Naive B cell (primary cell): ENCODE measurements at places on chromosomes 16 and 17.

DNA sequence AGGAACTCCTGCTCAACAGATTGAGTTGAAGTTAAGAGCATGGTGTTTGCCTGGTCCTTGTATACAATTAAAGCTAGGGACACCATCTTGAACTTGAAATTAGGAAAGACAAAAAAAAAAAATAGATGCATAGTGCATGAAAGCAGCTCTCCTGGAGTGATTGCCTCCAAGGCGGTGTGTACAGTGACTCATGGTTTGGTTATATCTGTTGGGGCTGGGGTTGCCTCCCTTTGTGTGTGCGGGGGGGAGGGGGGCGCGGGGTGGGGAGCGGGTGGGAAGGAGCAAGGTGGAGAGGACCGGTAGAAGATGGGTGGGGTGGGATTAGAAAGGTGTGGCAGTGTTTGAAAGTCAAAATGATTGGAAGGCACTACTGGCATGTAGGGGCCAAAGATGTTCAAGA is 3.4 kb downstream of the TMED6 start:
- H3K36me3 ChIP-seq = no peaks in the 10 kb centered on the region
- H3K4me3 ChIP-seq = no peak overlapping the region

GRCh38 chr16:83994087-83994486 is 26.0 kb downstream of the NECAB2 start:
- no peak overlapping the region for H3K27ac ChIP-seq
- H3K36me3 ChIP-seq = no peaks in the 10 kb centered on the region
- H3K27me3 ChIP-seq = peaks cover 22% of the 10 kb centered on the region
- H3K4me1 ChIP-seq = no peaks in the 10 kb centered on the region

GRCh38 chr16:3800477-3801270 is 79.8 kb downstream of the CREBBP start:
- peaks cover 84% of the 10 kb centered on the region for H3K4me1 ChIP-seq
- peak overlapping the region; percentile 93 for H3K27ac ChIP-seq
- no peaks in the 10 kb centered on the region for H3K36me3 ChIP-seq
- no peaks in the 10 kb centered on the region for H3K27me3 ChIP-seq
- DNase-seq = no peak
- H3K4me3 ChIP-seq = peak overlapping the region; percentile 45

DNA sequence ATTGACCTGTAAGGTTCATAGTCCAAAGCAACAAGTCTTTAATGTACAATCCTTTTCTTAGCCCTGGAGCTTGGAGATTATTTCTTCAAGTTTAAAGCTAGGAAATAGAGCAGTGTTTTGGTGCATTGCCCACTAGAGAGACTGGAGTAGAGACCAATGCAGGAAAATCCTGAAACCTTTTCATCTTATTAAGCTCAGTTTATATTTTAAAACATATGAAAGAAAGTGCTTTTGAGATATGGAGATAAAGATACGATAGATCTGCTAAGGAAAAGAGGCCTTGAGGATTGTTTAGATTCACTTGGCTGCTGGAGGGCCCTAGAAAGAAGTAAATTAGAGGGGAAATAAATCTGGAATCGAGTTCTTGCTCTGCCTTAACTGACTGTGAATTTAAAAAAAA is 212.0 kb downstream of the GRIN2A start:
- H3K4me1 ChIP-seq = no peaks in the 10 kb centered on the region
- no peak for DNase-seq
- no peaks in the 10 kb centered on the region for H3K36me3 ChIP-seq
- H3K4me3 ChIP-seq = no peak overlapping the region
- no peak overlapping the region for H3K27ac ChIP-seq

DNA sequence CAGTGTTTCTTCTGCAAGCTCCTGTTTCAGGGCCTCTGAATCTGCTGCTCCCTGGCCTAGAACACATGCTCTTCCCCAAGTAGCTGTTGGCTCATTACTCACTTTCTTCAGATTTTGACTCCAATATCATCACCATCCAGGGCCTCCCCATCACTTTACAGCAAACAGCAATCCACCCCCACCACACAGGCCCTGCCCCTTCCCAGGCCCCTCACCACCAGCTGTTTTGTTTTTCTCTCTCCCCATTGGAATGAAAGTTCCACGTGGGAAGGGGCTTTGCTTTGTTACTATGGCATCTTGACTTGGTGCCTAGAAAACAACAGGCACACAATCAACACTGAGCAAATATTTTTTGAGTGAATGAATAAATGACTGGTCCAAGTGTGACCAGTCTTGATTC is 4.0 kb downstream of the TMEM170A start:
- peaks cover 73% of the 10 kb centered on the region for H3K4me1 ChIP-seq
- no peaks in the 10 kb centered on the region for H3K27me3 ChIP-seq
- no peak overlapping the region for H3K27ac ChIP-seq
- peaks cover 5% of the 10 kb centered on the region for H3K36me3 ChIP-seq

GRCh38 chr17:76376318-76377133 is 7.9 kb upstream of the SPHK1 start:
- H3K27me3 ChIP-seq = peaks cover 13% of the 10 kb centered on the region
- H3K4me1 ChIP-seq = no peaks in the 10 kb centered on the region
- H3K36me3 ChIP-seq = no peaks in the 10 kb centered on the region
- no peak overlapping the region for H3K27ac ChIP-seq
- no peak for DNase-seq

GRCh38 chr16:4283939-4284338 is 11.1 kb upstream of the TFAP4 start:
- H3K27ac ChIP-seq = no peak overlapping the region
- no peak for DNase-seq
- H3K27me3 ChIP-seq = peaks cover 6% of the 10 kb centered on the region
- H3K36me3 ChIP-seq = no peaks in the 10 kb centered on the region
- no peak overlapping the region for H3K4me3 ChIP-seq

GRCh38 chr16:48441106-48441505 is 55.9 kb upstream of the SIAH1 start:
- H3K4me1 ChIP-seq = peaks cover 3% of the 10 kb centered on the region
- no peak overlapping the region for H3K4me3 ChIP-seq
- no peak for DNase-seq
- no peaks in the 10 kb centered on the region for H3K36me3 ChIP-seq
- no peak overlapping the region for H3K27ac ChIP-seq

GRCh38 chr16:51150888-51151320 is at the start of gene SALL1:
TSS of gene SALL1 (minus strand) at chr16:51151270. CDS start at chr16:51151241, 29 bp downstream.
- H3K4me3 ChIP-seq = no peak within 1 kb of the TSS
- peaks cover 4% of the 10 kb centered on the region for H3K4me1 ChIP-seq
- peaks cover 10% of the 10 kb centered on the region for H3K36me3 ChIP-seq
- DNase-seq = no peak
- no peak within 1 kb of the TSS for H3K27ac ChIP-seq

DNA sequence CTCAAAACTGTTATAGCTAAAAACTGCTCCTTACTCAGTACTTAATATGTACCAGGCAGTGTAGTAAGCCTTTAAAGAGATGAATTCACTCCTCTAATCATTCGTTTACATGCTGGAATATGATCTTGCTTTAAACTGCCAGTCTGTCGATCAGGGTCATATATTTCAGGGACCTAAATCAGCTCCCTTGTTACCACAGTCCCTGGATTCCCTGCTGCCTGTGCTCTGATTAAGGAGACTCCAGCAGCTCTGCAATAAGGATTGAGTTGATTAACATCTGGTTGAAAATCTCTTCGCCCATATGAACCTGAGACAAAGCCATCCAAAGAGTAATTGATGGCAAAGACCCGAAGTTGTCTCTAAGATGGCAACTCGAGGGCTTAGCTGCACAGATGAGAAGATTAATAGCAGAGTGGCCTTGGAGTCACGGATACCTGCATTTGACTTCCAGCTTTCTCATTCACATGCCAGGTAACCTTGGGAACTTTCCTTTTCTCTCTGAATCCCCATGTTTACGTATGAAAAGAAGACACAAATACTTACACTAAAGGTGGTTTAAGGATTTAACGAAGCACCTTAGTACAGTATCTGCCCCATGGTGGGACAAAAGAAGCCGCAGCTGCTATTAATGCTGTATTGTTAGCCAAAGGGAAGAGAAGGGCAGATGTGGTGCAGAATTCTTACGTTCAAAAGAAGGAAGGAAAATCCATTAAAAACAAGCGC is 68.2 kb downstream of the VAT1L start:
- H3K4me1 ChIP-seq = no peaks in the 10 kb centered on the region
- H3K27me3 ChIP-seq = no peaks in the 10 kb centered on the region
- H3K36me3 ChIP-seq = no peaks in the 10 kb centered on the region
- no peak overlapping the region for H3K4me3 ChIP-seq
- no peak overlapping the region for H3K27ac ChIP-seq

- H3K27me3 ChIP-seq = no peaks in the 10 kb centered on the region
- H3K4me1 ChIP-seq = no peaks in the 10 kb centered on the region
- no peak for DNase-seq
- no peak overlapping the region for H3K27ac ChIP-seq
- H3K36me3 ChIP-seq = peaks cover 15% of the 10 kb centered on the region
These were observed 206.8 kb downstream of the PHKB start for GRCh38 chr16:47667956-47668355.

DNA sequence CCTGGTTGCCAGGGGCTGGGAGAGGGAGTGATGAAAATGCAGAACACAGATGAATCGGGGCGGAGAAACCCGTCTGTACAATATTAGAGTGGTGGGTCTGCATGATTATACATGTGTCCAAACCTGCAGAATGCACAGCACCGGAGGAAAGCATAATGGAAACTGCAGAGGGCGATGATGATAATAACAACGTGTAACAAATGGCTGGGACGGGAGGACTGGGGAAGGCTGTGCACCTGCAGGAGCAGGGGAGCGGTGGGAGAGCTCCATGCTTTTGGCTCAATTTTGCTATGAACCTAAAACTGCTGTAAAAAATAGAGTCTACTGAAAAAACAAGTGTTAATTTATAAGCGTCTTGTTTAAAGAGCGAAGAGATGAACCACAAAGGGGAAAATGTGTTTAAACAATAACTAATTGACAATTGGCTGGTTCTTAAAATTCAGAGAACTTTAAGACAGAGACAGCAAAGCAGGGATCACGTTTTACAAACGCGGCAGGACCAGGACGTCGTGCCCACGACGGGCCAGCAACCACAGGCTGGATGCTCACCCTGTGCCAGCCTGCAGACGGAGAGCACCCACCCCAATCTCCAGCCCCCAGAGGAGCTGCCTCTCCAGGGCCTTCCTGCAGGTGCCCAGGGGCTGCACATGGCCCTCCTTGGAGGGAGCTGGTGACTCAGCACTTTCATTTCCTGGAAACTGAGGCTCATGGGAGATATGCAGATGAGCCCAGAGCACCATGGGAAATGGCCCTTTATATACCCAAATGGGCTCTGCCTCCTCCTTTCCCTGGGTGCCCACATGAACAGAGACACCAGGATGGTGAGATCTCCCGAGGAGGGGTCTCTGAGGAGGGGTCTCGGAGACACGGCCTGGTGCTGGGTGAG is at the start of gene TEX19:
TSS of gene TEX19 (plus strand) at position 783 of the 886 bp plus-strand sequence. CDS start 2,904 bp downstream, outside the sequence.
- DNase-seq = no peak
- no peak within 1 kb of the TSS for H3K27ac ChIP-seq
- no peak within 1 kb of the TSS for H3K4me3 ChIP-seq
- no peaks in the 10 kb centered on the region for H3K36me3 ChIP-seq

- DNase-seq = no peak
- H3K27me3 ChIP-seq = no peaks in the 10 kb centered on the region
- H3K4me1 ChIP-seq = no peaks in the 10 kb centered on the region
- H3K27ac ChIP-seq = no peak overlapping the region
These were observed 55.3 kb downstream of the ULK2 start for GRCh38 chr17:19812407-19812806.

DNA sequence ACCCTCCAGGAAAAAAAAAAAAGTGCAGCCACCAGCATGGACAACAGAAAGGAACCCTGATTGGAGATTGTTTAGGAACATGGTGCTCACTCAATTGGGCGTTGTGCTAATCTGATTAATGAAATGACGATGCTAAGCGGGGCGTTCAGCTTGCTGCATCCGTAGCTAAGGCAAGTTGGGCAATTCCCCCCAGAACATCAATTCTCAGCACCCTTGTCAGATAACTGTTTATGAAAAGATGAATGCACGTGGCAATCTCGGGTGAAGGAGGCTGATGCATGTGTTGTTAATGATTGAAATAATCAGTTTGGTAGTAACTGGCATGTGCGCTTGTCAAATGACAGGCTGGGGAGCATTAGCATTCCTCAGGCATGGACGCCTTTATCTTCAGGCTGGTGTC is 57.0 kb downstream of the HS3ST3A1 start:
- H3K4me3 ChIP-seq = no peak overlapping the region
- H3K27ac ChIP-seq = no peak overlapping the region
- DNase-seq = no peak
- no peaks in the 10 kb centered on the region for H3K36me3 ChIP-seq
- no peaks in the 10 kb centered on the region for H3K4me1 ChIP-seq

GRCh38 chr16:57944970-57945739 is 25.8 kb downstream of the CNGB1 start:
- no peak for DNase-seq
- H3K27ac ChIP-seq = no peak overlapping the region
- H3K4me1 ChIP-seq = no peaks in the 10 kb centered on the region
- no peaks in the 10 kb centered on the region for H3K36me3 ChIP-seq
- peaks cover 6% of the 10 kb centered on the region for H3K27me3 ChIP-seq
- H3K4me3 ChIP-seq = no peak overlapping the region

DNA sequence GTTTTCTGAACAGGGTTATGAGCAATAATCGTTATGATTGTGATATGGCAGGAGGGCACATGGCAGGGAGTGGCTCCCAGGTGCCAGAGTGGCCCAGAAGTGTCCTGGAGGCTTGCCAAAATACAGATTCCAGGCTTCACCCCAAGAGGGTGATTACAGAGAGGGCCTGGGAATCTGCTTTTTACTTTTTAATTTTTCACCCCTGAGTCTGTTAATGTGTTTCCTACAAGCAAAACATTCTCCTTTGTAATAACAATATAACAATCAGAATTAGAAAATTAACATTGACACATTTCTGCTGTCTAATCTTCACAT is 212.4 kb downstream of the SNX29 start:
- H3K4me3 ChIP-seq = no peak overlapping the region
- H3K4me1 ChIP-seq = peaks cover 46% of the 10 kb centered on the region
- peaks cover 5% of the 10 kb centered on the region for H3K36me3 ChIP-seq
- no peak overlapping the region for H3K27ac ChIP-seq

DNA sequence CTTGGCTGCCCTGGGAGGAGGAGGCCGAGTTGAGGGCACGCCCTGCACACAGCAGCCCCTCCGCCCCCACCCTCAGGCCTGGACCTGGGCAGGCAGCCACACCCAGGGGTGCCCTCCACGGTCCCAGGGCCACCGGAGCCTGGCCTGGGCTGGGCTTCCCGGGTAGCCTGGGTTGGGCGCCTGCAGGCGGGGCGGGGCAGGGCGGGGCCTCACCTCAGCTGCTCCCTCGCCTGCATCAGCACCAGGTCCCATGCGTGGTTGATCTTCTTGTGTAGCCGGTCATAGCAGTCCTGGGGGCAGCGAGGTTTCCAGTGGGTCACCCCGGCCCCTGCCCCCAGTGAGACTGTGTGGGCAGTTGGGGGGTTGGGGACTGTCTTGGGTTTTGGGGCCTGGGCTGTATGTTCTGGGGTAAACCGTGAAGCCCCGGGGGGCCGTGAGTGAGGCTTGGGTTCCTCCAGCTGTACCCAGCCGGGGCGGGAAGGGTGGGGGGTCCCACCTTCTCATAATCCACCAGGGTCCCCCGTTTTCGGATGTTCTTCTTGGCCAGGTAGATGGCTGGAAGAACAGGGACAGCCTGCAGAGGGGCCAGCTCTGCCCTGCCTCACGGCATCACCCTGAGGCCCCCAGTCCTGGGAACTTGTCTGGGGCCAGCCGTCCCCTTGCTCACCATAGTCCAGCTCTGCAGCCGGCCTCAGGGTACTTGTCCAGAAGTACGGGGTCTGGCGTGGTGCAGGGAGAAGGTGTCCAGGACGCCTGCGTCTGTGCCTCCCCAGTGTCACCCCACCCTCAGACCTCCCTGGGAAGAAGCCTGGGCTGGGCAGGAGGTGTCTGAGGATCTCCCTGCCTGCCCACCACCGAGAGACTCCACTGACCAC is 2.0 kb downstream of the RGS11 start:
- H3K4me3 ChIP-seq = no peak overlapping the region
- H3K27me3 ChIP-seq = peaks cover 37% of the 10 kb centered on the region
- no peak overlapping the region for H3K27ac ChIP-seq
- peaks cover 3% of the 10 kb centered on the region for H3K4me1 ChIP-seq
